ENCODE measurements at places on chromosomes 3 and 15. TPM values are rescaled to one million over a fixed set of nuclear protein-coding genes. Genes with fewer than 3 reads are reported as not detected.

The PCLAF gene
- 80.0 TPM for total RNA-seq

GRCh38 chr15:31930967-31931366, 99.3 kb upstream of the CHRNA7 start:
- no peak for DNase-seq

DNA sequence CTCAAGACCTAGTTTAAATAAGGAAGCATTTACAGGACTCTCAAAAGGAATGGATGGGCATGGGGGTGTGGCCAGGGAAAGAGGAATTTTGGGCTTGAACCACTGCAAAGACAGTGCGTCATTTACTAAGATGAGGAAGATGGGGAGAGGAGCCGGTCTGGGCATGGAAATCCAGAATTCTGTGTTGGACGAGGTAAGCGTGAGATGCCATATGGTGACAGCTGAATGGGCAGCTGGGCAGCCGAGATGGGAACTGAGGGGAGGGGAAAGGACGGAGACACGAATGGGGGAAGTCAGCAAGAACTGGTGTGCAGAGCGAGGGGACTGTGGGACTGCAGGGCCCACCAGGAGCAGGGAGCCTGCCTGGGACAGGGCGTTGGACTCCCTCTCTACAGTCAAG, 24.2 kb downstream of the TMEM44 start:
- DNase-seq: no peak

The CGGBP1 gene
- total RNA-seq: 3.6 TPM

Data from HT-29 (cell line).